ENCODE measurements at places on chromosomes 5 and 9.

- H3K27me3 ChIP-seq, result no peaks in the 10 kb centered on the region
- H3K27ac ChIP-seq, result no peak overlapping the region
- H3K36me3 ChIP-seq, result peaks cover 12% of the 10 kb centered on the region
- DNase-seq, result no peak
- H3K4me3 ChIP-seq, result no peak overlapping the region
- peaks cover 9% of the 10 kb centered on the region for H3K4me1 ChIP-seq
Observed at GRCh38 chr5:88799938-88800535, 82.9 kb downstream of the MEF2C start.

- H3K27me3 ChIP-seq, result no peaks in the 10 kb centered on the region
- H3K27ac ChIP-seq, result no peak overlapping the region
- peak; percentile 79 for DNase-seq
- H3K4me1 ChIP-seq, result no peaks in the 10 kb centered on the region
Observed at GRCh38 chr9:16335788-16336580, 534.5 kb downstream of the BNC2 start.

GRCh38 chr5:117302473-117302872 lies 727.9 kb upstream of the SEMA6A start:
- H3K27ac ChIP-seq, result no peak overlapping the region
- H3K4me3 ChIP-seq, result no peak overlapping the region
- no peaks in the 10 kb centered on the region for H3K36me3 ChIP-seq
- H3K27me3 ChIP-seq, result no peaks in the 10 kb centered on the region
- H3K4me1 ChIP-seq, result no peaks in the 10 kb centered on the region
- no peak for DNase-seq

DNA sequence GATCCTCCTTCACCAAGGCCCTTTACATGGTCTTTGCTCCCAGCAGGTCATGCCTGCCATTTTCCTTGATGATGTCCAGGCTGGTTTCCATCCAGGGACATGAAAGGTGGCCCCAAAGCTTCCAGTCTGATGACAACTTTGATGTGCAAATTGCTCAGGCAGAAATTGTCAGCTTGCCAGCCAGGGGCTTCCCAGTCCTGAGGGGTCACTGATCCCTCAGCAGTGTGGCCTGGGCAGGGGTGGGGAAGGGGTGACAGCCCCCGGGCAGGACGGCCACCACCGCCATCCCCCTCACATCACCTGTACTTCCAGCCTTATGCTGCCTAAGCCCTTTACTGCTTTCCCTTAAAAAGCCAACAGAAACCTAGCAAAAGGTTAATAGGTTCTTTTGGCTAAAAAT lies 96.3 kb downstream of the ANKRD33B start:
- no peak for DNase-seq
- H3K4me1 ChIP-seq, result no peaks in the 10 kb centered on the region
- no peak overlapping the region for H3K4me3 ChIP-seq
- H3K27ac ChIP-seq, result no peak overlapping the region

DNA sequence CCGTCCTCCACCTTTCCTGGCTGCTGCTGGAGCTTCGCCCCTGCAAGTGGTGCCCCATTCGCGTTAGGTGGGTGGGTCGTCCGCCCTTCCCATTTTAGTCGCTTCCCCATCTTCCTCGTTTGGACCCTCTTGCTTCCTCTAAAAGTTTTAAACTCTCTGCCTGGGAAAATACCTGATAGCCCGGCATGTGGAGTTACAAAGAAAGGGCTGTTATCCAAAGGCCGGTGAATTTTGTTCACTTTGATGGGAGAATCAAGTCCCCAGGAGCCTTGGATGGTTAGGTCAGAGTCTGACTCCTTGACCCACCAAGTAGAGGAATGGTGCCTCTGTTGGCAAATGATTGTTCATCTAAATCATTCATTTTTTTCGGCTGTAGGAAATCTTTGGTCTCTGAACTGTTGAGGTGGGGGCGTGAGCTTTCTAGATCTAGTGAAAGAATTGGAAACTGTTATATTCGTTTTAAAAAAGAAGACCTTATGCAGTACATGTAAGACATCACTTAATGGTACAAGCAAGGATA lies 29.5 kb upstream of the APC start:
- peak overlapping the region; percentile 87 for H3K4me3 ChIP-seq
- H3K27ac ChIP-seq, result peak overlapping the region; percentile 97
- peaks cover 19% of the 10 kb centered on the region for H3K4me1 ChIP-seq
- no peaks in the 10 kb centered on the region for H3K36me3 ChIP-seq
- no peak for DNase-seq

DNA sequence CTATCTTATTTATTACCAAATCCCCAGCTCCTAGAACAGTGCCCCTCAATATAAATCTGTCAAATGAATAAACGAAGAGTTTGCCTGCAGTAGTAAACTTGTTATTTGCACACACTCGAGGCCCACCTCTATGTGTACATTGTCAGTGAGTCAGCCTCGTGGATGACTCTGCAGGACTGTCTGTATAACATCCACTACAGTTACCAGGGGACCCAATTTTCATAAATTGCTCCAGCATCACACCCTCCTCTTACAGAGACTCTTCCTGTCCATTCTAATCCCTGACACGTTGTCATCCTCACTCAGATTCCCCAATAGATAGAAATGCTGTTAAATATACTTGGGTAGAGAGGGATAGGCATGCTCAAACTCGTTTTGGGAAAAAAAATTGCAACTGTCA lies 478.5 kb downstream of the RAB3C start:
- H3K4me1 ChIP-seq, result no peaks in the 10 kb centered on the region
- DNase-seq, result no peak
- no peak overlapping the region for H3K4me3 ChIP-seq
- H3K27ac ChIP-seq, result no peak overlapping the region

GRCh38 chr5:375336-375920 lies 53.9 kb downstream of the AHRR start:
- peaks cover 18% of the 10 kb centered on the region for H3K4me1 ChIP-seq
- H3K36me3 ChIP-seq, result no peaks in the 10 kb centered on the region
- H3K4me3 ChIP-seq, result no peak overlapping the region
- DNase-seq, result no peak
- H3K27me3 ChIP-seq, result peaks cover 29% of the 10 kb centered on the region
- no peak overlapping the region for H3K27ac ChIP-seq

DNA sequence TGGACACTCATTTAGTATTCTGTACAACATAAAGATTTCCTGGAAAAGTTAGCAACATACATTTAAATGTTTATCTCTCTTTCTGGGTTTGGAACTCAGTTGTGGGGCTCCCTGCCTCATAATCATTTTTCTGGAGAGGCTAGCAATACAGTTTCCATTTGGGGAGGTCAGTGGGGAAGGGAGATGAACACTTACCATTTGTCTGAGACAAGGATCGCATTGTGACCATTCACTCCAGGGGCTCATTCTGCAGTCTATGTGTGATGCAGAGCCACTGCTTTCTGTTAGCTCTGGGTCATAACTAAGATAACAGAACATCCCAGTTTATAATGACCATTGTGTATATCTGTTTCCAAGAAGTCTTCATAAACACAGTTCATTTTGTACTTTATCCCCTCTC lies 22.4 kb downstream of the C9 start:
- H3K27ac ChIP-seq, result no peak overlapping the region
- no peak for DNase-seq
- H3K4me3 ChIP-seq, result no peak overlapping the region
- no peaks in the 10 kb centered on the region for H3K27me3 ChIP-seq
- no peaks in the 10 kb centered on the region for H3K4me1 ChIP-seq

DNA sequence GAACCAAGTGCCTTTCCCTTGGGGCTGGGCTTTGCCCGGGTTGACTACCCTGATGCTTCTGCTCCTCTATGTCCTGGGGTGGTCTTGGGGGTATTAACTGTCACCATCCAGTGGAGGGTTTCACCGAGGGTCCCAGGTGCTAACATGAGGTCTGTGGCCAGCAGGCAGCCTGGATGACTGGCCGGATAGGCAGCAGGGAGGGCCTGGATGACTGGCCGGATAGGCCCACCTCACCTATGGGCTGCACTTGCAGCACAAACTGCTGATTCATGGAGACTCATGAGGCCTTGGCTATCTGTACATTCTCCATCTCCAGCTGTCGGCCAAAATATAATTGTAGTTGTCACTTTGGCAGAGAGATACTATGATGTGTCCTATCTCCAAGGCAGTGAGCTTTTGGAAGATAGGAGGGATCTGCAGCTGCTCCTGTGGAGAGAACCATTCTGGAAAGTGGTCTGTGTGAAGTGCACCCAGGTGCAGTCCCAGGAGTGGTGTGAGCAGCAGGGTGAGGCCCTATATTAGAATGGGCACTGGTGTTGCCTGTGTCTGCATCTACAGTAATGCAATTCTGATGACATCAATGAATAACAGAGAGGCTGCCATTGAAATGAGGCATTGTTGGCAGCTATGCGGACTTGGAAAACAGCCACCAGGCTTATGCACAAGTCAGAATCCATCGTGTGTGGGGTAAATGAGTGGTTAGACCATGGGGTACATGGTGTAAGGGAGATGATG lies 26.3 kb upstream of the CDKN2AIPNL start:
- no peaks in the 10 kb centered on the region for H3K27me3 ChIP-seq
- no peak overlapping the region for H3K4me3 ChIP-seq
- DNase-seq, result peak; percentile 69
- H3K27ac ChIP-seq, result peak overlapping the region; percentile 93
- peaks cover 36% of the 10 kb centered on the region for H3K4me1 ChIP-seq

DNA sequence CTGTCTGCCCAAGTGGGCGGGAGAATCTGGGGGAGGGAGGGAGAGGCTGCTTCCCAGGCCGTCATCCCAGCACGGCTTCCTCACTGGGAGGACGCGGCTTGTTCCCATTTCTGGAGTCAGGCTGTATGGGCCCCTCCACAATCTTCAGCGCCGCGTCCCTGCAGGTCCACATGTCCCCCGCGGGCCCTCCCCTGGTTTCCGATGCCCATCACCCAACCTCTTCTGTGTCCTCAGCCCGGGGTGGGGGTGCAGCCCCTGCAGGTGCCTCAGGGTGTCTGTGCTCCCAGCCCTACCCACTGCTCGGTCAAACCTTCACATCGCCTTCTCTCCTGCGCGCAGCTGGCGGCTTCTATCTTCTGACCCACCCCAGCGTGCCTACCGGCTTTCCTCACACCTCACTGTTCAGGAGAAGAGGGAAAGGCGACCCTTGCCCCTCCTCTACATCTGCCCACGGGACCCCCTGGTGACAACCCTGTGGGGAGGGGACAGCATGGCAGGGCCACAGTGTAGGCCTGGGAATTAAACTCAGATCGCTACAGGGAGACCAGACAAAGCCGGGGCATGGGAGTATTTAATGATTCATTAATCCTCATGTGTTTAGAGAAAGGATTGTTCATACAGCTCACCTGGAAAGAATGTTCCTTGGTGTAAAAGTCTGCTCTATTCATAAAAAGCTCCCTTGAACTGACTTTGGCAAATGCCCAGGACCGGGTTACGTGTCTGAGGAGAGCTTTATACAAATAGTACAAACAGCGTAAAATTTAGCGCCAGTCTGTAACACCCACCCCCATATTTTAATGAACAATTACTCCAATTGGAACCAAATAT lies 145.1 kb downstream of the IRX1 start:
- DNase-seq, result no peak
- no peak overlapping the region for H3K4me3 ChIP-seq
- no peak overlapping the region for H3K27ac ChIP-seq
- no peaks in the 10 kb centered on the region for H3K4me1 ChIP-seq

DNA sequence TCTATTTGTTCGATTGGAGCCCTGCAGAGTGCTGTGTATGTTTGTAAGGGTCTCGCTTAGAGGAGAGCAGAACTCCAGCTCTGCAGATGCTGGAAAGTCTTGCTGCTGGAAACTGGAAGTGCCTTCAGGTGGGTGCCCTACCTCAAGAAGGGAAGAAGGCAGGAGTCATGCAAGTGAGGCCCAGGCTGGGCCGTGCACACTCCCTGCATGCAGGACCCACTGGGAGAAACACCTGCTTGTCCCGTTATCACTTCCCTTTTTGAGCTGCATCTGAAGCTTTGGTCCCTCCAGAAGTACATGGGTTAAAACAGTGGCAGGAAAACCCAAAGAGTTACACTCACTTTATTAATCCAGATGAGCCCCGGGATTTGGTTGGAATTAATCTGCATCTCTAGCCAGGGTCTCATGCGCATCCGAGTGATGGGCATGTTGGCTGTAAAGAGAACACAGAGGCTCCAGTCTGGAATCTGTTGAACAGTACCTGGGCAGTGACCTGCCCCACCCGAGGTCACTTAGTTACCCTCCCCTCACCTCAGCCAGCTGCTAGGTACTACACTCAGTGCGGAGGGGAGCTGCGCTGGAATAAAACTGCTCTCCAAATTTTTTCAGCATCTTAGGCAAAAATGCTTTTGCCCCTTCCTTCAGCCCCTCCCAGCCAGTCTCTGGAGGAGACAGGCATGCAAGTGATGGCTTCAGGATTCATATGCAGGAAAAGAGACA lies 1.4 kb downstream of the IRF1 start:
- peak overlapping the region; percentile 99 for H3K27ac ChIP-seq
- peaks cover 60% of the 10 kb centered on the region for H3K4me1 ChIP-seq
- H3K27me3 ChIP-seq, result no peaks in the 10 kb centered on the region
- peak; percentile 48 for DNase-seq
- H3K36me3 ChIP-seq, result peaks cover 30% of the 10 kb centered on the region
- peak overlapping the region; percentile 91 for H3K4me3 ChIP-seq

DNA sequence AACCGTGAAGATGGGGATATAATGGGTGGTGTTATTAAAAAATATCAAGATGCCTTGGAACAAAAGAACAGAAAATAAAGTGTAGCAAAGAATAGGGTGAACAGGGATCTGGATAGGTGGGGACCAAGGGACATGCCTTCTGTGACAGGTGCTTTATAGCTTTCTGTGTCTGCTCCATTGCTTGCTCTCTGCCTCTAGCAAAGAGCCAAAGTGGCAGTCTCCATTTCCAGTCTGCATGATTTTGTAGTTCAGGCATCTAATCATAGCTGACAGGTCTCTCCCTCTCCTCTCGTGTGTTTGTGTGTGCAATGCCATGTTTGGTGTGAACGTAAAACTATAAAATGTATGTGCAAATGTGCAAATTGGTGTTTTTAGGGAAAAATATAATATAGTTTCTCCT lies 35.0 kb downstream of the LRRTM2 start:
- peaks cover 69% of the 10 kb centered on the region for H3K4me1 ChIP-seq
- no peak overlapping the region for H3K27ac ChIP-seq
- no peaks in the 10 kb centered on the region for H3K27me3 ChIP-seq
- H3K4me3 ChIP-seq, result no peak overlapping the region
- no peak for DNase-seq

DNA sequence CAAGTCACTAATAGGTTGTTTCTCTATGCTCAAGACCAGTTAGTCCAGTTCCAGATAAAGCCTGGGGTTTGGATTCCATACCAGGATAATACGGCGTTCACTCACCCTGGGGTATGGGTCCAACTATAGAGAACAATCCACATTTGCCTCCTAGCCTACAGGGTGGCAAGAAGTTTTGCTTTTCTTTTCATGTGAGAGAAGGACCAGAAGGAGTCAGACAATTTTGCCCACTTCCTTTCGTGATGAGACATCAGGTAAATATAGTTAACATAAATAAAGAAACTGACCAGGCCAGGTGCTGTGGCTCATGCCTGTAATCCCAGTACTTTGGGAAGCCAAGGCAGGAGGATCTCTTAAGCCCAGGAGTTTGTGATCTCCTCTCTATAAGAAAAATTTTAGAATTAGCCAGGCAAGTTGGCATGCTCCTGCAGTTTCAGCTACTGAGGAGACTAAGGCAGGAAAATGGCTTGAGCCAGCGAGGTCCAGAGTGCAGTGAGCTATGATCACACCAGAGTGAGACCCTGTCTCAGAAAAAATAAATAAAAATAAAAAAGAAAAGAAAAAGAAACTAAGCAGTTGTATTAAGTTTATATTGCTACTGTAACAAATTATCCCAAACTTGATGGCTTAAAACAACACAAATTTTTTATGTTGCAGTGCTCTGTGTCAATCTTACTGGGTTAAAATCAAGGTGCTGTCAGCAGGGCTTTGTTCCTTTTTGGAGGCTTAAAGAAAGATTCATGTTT lies 7.5 kb upstream of the REEP5 start:
- no peak overlapping the region for H3K27ac ChIP-seq
- DNase-seq, result no peak
- H3K4me1 ChIP-seq, result peaks cover 4% of the 10 kb centered on the region
- H3K36me3 ChIP-seq, result no peaks in the 10 kb centered on the region
- no peaks in the 10 kb centered on the region for H3K27me3 ChIP-seq
